NCI-H2081 (cell line): ENCODE measurements at places on chromosomes 6 and 20.

DNA sequence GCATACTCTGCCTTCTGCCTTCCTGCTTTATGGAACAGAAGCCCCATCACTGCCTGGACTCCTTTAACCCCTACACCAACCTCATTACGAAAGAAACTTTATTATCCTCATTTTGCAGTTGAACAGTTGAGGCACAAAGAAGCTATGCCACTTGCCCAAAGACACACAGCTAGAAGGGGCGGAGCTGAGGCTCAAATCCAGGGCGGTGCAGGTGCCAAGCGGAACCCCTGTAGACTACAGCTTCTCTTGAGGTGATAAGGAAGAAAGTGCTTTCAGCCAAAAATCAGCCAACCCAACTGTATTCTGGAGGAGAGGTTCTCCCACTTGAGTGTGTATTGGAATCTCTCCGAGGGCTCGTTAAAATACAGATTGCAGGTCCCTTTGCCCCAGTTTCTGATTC lies 90.5 kb downstream of the PRND start:
- no peak for DNase-seq

DNA sequence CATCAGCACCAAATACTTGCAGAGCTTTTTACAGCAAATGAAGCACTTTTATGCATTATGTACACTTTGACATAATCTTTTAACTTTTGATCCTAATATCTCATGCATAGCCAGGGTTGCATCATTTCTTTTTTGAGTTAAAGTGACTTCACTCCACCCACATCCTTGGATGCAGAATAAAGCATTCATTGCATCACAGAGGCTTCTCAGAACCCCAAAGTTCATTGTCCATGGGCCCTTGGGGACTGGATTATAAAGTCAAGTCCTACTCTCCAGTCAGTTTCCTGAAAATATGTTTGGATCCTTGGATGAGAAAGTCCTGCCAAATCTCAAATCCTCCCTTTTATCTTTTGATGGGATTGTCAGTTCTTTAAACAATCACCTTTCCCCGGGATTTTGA lies 10.6 kb upstream of the EFHC1 start:
- DNase-seq: no peak

- no peak for DNase-seq
Observed at GRCh38 chr20:32941155-32941885, 62.9 kb downstream of the SUN5 start.

GRCh38 chr20:17807651-17808050 lies 107.9 kb downstream of the BANF2 start:
- DNase-seq: no peak
